ENCODE measurements at places on chromosomes 6 and 20. TPM values are rescaled to one million over a fixed set of nuclear protein-coding genes. Genes with fewer than 3 reads are reported as not detected.

MAVS gene
- total RNA-seq = 26.6 TPM

PLCB1 gene
- 78.4 TPM for total RNA-seq

MOXD1 gene
- total RNA-seq = 209 TPM

FLRT3 gene
- 57.6 TPM for total RNA-seq

KIF25 gene
- 0.18 TPM for total RNA-seq

SEL1L2 gene
- not detected for total RNA-seq

SALL4 gene
- total RNA-seq = 7.7 TPM

GPX5 gene
- not detected for total RNA-seq

DDO gene
- 2.7 TPM for total RNA-seq

SLC24A3 gene
- 8.9 TPM for total RNA-seq

IRF4 gene
- total RNA-seq = 2.2 TPM

FOXP4 gene
- total RNA-seq = 11.0 TPM

THEMIS gene
- 0.18 TPM for total RNA-seq

HSD17B8 gene
- total RNA-seq = 21.0 TPM

PPIL6 gene
- 11.7 TPM for total RNA-seq

PBOV1 gene
- total RNA-seq = not detected

FKBP1C gene
- total RNA-seq = not detected

SNAI1 gene
- total RNA-seq = 7.2 TPM

PRDM1 gene
- 3.7 TPM for total RNA-seq

SLC26A8 gene
- total RNA-seq = 0.29 TPM

TBCC gene
- total RNA-seq = 34.6 TPM

CFB gene
- 9.9 TPM for total RNA-seq

C6orf15 gene
- not detected for total RNA-seq

GFOD1 gene
- total RNA-seq = 6.0 TPM

TREML2 gene
- 0.76 TPM for total RNA-seq

IL17A gene
- total RNA-seq = not detected

TNF gene
- total RNA-seq = 0.35 TPM

TRIM40 gene
- not detected for total RNA-seq

BCKDHB gene
- total RNA-seq = 44.6 TPM

ZSCAN9 gene
- 16.6 TPM for total RNA-seq

MYBL2 gene
- total RNA-seq = 5.8 TPM

FUT9 gene
- 4.0 TPM for total RNA-seq

HLA-DQA2 gene
- total RNA-seq = 1.3 TPM

LGSN gene
- 0.41 TPM for total RNA-seq
